ENCODE measurements at places on chromosomes 5 and 9.

- DNase-seq = no peak
Observed at GRCh38 chr5:38725371-38725865, 120.4 kb upstream of the OSMR start.

DNA sequence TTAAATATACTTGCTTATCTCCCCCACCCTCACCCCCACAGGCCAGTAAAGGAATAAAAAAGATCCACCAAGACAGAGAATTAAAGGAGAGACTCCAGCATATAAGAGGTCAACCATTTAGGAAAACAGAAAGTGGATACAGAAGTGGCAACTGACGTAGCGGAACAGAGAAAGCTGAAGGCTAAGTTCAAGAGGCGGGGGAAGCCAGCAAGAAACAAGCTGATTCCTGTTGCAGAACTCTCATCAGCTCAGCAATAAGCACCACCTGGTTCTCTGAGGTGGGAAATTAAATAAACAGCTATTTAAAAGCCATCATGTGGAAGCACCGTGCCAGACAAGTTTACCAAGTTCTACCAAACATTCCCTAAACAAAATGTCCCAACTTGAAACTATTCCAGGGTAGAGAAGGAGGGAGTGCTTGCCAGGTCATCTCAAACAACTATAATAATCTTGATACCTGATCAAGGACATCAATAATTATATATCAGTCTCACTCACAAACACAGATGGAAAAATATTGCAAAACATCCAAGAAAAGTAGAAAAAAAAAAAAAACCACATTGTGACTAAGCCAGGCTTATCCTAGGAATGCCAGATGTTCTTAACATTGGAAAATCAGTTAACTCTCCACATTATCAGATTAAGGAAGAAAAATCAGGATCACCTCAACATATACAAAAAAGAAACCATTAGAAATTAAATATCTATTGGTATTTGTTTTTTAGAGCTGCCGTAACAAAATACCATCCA lies 7.3 kb upstream of the ARL15 start:
- DNase-seq = no peak

DNA sequence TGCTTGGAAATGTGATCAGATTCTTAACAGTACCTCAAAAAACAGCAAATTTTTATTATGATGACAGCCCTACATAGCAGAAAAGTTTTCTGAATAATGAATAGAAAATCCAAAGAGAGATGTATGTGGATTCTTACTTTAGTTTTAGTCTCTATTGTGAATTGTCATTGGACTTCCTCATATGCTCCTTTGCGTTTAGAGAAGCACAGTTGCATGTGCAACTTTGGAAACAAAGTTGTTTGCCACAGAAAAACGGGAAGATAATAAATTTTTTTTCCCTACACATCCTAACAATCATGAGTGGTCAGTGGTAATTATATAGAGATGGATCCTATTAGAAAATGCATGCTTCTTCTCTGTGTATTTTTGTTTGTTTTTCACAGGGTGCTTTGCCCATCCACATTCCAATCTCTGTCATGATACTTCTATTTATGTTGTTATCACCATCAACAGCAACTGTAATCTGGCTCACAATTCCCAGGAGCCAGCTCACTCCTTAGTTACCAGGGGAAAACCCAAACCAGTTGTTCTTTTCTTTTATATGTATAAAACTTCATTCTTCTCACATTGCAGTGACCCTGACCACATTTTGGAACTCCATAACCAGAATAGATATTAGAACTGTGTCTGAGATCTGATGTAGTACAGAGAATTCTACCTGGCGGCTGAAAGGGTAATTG lies 118.7 kb downstream of the NDUFS4 start:
- DNase-seq = peak; percentile 6

GRCh38 chr5:179765400-179765799 lies 28.4 kb upstream of the LTC4S start:
- DNase-seq = peak; percentile 36

DNA sequence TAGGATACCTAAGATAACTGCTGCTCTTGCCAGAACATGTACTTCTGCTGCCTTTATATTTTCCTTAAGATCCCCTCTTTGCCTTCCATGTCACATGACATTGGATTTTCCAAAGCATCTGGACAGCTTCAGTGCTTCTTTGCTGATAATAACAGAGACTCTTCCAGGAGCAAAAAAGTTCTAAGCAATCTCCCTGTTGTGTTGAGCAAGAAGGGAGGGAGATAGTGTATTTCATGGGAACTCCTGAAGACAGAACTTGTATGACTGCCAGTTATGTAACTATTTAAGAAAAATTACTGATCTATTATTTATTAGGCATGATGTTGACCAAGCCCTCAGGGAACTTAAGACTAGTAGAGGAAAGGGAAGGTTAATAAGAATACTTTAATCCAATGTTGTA lies 454.7 kb downstream of the SPATA31D1 start:
- DNase-seq = no peak

DNA sequence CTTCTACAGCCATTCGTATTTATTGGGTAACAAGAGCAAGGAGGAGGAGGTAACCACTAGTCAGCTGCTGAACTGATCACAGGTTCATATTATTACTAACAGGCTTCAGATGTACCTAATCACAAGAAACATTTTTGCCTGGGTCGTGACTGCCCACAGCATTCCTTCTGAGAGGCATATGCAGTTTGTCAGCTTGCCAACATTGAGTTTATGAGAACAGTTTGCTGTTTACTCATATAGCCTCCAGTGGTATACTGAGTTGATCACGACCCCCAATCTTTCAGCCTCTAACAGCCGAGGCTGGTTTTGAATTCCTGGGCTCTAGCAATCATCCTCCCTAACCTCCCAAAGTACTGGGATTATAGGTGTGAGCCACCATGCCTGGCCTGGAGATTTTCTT lies 693.6 kb downstream of the TLE1 start:
- peak; percentile 68 for DNase-seq

DNA sequence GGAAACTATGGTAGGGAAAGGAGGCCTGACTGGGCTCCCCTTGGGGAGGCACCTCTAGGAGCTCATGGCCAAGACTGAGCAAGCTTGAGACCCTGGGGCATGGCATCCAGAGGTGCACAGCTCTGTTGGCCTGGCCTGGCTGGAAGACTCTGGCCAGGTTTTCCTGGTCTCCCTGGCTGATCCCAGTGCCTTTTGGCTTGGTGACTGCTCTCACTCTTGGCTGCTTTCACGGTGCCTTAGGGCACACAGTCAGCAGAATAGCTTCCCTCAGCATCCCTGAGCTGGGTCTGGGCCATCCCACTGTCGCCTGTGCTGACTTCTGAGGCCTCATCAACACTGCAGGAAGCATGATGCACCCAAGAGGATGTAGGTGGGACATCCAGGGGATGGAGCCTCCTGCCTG lies 13.4 kb upstream of the DELE1 start:
- no peak for DNase-seq

DNA sequence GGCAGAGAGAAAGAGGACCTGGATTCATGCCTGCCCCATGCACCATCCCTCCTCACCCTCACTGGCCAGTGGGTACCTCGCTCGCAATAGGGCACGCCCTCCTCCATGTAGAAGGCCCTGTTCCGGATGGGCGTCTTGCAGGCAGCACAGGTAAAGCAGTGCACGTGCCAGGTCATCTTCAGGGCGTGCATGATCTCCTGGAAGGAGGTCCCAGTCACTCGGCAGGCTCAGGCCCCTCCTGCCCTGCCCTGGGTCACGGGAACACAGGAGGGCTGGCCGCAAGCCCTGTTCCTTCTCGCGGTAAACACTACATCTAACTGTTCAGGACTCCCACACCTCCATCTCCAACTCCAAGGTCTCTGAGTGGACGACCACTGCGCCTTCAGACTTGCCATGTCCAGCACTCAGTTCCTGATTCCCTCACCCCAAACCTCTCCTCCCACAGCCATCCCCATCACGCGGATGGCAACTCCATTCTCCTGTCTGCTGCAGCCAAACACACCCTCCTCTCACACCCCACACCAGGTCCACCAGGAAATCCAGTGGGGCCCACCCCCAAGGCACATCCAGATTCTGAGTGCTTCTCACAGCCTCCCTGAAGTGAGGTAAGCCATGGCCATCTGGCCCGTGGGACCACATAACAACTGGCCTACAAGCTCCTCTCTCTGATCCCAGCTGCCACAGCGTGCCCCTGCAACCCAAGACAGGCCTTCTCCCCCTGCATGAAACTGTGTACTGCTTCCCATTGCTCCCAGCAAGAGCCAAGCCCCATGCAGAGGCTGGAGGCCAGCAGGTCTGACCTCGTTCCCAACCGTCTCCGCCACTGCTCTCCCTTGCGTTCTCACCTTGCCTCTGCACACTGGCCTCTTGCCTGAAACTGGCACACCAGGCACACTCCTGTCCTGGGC lies 10.8 kb upstream of the DBN1 start:
- DNase-seq = no peak

GRCh38 chr5:101473483-101473882 lies 570.4 kb upstream of the ST8SIA4 start:
- peak; percentile 16 for DNase-seq

Measured in epithelial cell of prostate (primary cell).